ENCODE measurements at places on chromosomes 3 and 15.

DNA sequence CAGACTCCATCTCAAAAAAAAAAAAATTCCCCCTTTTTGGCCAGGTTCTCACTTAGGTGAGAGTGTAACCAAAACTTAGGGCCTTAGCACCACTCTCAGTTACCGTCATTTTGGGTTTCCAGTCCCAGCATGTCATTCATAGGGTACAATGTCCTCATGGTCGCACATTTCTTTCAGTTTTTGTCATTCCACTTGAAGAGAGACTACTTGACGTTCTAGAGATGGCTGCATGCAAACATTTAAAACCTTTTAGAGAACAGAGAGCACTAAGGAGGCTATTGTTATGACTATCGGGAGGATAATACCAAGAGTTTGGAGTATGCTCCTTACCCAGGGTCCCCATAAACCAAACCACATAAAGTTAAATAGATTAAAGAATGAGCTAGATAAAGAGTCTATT lies 37.9 kb upstream of the THUMPD3 start:
- no peak for DNase-seq

DNA sequence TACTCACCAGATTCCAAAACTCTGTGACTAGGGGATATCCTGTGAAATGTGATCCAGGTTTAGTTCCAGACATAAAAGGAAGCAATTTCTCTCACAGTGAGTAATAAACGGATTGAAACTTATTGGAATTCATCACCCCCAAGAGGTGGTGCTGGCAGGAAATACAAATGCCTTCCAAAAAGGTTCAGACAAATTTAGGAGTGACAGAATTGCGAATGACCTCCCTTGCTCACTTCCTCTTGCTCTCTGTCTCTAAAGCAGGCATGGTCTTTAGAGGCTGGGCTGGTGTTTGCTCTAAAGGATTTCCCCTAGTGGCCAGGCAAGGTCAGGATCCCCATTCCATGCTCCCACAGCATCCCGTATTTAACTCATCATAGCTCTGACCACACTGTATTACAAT lies 449.4 kb upstream of the PPP2R3A start:
- no peak for DNase-seq

GRCh38 chr3:160454995-160455394 lies 5.4 kb upstream of the TRIM59 start:
- DNase-seq = no peak

DNA sequence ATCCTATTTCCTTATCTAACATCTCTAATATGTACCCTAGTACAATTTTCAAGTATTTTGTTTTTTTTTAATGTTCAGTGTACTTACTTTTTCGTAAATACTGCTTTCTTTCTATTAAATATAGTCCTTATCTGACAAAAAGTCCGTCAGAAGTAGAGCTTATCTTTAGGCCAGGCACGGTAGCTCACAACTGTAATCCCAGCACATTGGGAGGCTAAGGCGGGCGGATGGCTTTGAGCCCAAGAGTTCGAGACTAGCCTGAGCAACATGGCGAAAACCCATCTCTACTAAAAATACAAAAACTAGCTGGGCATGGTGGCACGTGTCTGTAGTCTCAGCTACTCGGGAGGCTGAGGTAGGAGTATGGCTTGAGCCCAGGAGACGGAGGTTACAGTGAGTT lies 41.1 kb downstream of the USP3 start:
- DNase-seq = no peak

DNA sequence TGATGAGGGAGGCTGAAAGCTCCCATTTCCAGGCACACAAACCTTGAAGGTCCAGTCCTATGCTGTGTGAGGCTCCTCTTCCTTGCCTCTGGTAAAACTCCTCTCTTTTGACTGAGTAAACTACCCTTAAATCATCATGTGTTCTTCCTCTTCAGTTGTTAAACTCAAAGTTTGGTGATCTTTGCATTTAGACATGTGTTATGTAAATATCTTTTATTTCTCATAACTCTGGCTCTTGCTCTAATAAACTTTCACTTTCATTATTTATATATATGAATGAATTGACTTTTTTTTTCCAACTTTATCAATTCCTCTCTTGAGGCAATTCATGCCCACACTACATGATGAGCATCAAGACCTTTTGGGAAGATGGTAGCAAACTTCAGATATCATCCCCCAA lies 26.6 kb downstream of the SUCNR1 start:
- DNase-seq = no peak

DNA sequence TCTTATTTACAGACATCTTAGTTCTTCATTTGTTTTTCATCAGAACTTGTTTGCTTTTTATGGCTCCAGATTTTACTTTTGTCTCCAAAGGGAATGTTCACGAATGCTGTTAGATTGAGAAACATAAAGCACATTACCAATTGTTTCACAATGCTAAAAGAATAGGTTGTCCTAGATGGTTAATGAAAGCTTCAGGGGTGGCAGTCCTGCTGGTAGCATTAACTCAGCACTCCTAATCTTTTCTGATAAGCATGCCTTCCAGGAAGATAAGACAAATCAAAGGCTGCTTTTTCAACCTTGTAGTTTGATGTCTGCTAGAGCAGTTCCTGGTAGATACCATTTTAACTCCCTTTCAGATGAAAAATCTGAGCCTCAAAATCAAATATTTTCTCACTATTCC lies 619.4 kb downstream of the PYDC2 start:
- DNase-seq = no peak

GRCh38 chr3:12714278-12714677 lies 44.8 kb downstream of the TMEM40 start:
- no peak for DNase-seq

DNA sequence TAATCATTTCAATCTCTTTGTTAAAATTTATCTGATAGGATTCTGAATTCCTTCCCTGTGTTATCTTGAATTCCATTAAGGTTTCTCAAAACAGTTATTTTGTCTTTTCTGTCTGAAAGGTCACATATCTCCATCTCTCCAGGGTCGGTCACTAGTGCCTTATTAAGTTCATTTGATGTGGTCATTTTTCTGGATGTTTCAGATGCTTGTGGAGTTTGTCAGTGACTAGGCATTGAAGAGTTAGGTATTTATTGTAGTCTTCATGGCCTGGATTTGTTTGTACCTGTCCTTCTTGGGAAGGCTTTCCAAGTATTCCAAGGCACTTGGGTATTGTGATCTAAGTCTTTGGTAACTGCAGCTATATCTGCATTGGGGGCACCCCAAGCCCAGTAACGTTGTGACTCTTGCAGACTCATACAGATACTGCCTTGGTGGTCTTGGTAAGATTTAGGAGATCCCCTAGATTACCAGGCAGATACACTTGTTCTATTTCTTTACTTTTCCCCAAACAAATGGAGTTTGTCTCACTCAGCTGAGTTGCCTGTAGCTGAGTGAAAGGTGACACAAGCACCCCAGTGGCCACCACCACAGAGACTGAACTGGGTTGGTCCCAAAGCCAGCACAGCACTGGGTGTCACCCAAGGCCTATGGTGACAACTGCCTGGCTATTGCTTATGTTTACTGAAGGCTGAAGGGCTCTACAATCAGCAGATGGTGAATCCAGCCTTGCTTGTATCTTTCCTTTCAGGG lies 18.9 kb upstream of the SLC27A2 start:
- no peak for DNase-seq

GRCh38 chr15:25095179-25095578 lies 140.4 kb downstream of the SNRPN start:
- no peak for DNase-seq

DNA sequence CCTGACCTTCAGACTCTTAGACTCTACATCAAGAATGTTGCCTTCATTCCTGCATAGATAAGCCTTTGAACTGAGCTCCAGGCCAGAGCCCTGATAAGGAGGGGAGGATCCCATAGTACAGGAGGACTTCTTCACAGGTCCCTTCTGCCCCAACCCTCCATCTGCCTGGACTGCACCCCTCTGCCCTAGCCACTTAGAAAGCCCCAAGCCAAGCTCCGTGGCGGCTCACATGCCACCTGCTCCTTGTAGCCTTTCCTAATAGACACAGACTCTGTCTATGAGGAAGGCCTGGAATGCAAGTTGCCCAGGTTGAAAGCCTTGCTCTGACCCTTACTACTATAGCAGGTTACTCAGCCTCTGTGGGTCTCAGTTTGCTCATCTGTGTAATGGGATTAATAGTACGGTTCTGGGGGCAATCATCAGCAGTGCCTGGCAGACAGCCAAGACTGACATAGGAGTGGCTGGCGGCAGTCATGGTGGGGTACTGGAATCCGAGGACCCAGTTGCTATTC lies 11.6 kb downstream of the PCSK6 start:
- no peak for DNase-seq

- DNase-seq = no peak
Measured at GRCh38 chr3:126524429-126524988, 554 bp downstream of the CHST13 start.

DNA sequence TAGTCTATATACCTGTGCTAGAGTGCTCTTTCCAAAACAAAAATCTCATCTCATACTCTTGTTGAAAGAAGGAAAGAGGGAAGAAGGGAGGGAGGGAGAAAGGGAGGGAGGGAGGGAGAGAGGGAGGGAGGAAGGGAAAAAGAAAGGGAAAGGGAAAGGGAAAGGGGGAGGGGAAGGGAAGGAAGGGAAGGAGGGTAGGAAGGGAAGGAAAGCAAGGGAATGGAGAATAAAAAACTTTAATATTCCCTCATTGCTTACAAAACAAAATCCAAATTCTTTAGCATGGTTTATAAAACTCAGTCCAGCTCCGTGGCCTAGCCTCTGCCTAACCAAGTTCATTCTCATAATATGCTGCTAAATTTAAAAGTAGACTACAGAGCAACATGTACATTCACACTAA lies 104.5 kb downstream of the ERC2 start:
- DNase-seq = no peak

GRCh38 chr15:39156166-39156565 lies 424.7 kb upstream of the THBS1 start:
- DNase-seq = no peak

DNA sequence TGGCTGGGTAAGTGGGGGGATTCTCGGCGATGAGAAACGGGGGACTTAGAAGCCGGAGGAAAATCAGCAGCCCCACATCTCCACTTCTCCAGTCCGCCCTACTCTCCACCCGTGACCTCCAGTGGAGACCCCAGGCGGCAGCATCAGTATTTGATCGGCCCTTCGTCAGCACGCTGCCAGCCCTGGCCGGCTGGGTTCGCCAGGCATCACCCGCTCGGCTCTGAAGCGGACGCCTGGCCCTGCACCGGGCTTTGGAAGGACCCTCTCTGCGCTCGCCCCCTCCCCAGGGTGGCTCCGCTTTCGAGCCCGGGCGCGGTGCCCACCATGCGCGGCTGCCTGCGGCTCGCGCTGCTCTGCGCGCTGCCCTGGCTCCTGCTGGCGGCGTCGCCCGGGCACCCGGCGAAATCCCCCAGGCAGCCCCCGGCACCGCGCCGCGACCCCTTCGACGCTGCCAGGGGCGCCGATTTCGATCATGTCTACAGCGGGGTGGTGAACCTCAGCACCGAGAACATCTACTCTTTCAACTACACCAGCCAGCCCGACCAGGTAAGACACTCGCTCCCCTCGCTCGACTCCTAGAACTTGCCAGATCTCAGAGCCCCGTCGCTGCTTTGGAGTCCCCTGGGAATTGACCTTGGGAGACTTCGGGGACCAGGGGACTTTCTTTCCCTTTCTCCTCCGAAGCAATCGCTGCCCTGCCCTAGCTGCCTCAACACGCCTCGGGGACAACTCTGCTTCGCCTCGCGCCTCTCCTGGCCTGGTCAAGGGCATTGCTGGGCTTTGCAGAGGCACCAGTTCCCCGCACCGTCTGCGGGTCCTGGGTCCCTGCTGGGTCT lies 561 bp downstream of the SIDT1 start:
- no peak for DNase-seq

- DNase-seq = no peak
Measured at GRCh38 chr15:65771870-65772269, 20.2 kb downstream of the DENND4A start.

- no peak for DNase-seq
Measured at GRCh38 chr15:89662893-89663626, 7.8 kb upstream of the KIF7 start.

GRCh38 chr3:78238811-78239210 lies 1198.9 kb downstream of the ROBO2 start:
- no peak for DNase-seq

- DNase-seq = no peak
Measured at GRCh38 chr3:112579232-112579631, 17.4 kb downstream of the SLC35A5 start.

GRCh38 chr3:186670155-186670554 lies 4.3 kb downstream of the HRG start:
- no peak for DNase-seq
